ENCODE measurements at places on chromosomes 2 and 18.

DNA sequence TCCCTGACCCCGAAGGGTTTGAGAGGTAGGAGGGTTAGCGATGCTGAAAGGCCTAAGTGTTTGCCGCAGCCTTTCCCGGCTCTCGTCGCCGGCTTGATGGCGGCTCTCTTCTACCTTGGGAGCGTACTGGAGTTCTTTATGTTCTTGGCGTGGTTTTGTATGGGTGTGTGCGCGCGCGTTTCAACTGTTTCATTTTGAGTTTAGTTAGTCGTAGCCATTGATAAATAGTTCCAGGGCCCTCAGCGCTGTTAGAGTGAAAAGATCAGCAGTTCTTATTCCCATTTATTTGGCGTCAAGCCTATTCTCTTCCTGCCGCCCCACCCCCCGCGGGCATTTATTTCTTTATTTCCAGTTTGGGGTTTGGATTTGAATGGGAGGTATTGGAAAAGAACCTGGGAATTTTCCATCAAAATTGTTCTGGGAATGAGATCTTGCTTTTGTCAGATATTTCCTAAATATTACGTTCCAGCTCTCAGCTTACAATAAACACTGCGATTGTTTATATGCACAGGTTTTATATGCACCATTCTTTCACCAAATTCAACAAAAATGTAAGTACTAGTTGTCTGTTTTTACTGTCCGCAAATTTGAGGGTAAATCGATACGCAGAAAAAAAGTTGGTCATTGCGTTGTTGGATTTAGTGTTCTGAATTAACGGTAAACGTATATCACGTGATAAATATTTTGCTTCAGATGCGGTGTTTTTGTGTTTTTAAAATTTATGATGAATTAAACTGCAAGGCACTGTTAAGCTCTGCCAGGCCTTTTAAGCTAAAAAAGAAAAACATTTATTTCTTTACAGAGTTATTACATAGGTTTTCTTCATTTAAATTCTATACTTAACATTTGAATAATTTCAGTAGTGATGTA is 954 bp downstream of the CCNT2 start:
- no peak for DNase-seq

DNA sequence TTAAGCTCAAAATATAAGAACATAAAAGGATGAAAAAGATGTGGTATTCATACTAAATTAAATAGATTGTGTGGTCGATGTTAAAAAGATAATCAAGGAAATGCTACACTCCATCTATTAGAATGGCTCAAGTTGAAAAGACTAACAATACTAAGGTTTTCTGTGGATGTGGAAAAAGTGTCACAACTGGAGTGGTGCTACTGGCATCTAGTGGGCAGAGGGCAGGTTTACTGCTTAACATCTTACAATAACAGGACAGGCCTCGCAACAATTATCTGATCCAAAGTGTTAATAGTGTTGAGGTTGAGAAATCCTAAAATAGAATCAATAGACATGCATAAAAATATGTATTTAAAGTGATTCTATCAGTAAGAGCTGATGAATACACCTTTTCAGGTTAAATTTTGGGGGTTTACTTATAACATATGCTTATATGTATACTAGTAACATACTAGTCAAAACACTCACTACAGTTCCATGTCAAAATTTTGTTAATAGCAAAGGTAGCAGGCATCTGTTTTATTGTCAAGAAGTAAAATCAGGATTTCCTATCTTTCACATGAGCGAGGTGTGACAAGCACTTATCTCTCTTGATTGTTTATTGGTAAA is 91.5 kb upstream of the TMEFF2 start:
- no peak for DNase-seq

GRCh38 chr2:36379710-36380448 is 24.3 kb downstream of the CRIM1 start:
- DNase-seq: no peak

- no peak for DNase-seq
Measured at GRCh38 chr18:61129001-61129400, 204.2 kb upstream of the CDH20 start.

- DNase-seq: no peak
Measured at GRCh38 chr18:65659312-65659711, 91.5 kb upstream of the CDH7 start.

- DNase-seq: no peak
Measured at GRCh38 chr2:127535422-127535901, at the start of gene MYO7B. MYO7B (plus strand) TSS chr2:127535683; CDS start chr2:127559723, 24,040 bp downstream.

- DNase-seq: no peak
Measured at GRCh38 chr2:99420031-99420430, 69.8 kb downstream of the REV1 start.

DNA sequence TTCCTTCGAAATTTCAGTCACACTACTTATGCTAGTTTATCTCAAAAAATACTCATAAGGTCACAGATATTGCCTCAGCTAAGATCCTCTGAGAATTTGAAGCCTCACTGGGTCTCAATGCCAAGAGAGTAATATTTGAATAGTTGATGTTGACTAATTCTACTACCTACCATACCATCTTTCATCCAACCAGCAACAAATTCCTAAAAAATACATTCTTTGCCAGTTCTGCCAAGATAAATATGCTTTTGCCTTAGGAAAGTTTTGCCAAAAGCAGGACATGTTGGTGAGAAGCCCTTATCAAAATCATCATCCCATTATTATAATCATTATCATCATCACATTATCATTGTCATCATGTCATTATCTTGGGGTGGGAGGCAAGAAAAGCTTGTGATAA is 544.6 kb upstream of the ZEB2 start:
- DNase-seq: no peak

Measured in stimulated activated CD4-positive, alpha-beta T cell treated with anti-CD3 and anti-CD28 coated beads, Interleukin-1b, Interleukin-23, amount 100 ng/mL, for 1 hour (primary cell).